NCI-H2107 (cell line): ENCODE measurements at places on chromosomes 7 and 10.

- no peak for DNase-seq
These were observed 80.0 kb downstream of the SHH start for GRCh38 chr7:155732286-155732685.

- DNase-seq: no peak
These were observed 43.8 kb downstream of the CYTH3 start for GRCh38 chr7:6228361-6229229.

DNA sequence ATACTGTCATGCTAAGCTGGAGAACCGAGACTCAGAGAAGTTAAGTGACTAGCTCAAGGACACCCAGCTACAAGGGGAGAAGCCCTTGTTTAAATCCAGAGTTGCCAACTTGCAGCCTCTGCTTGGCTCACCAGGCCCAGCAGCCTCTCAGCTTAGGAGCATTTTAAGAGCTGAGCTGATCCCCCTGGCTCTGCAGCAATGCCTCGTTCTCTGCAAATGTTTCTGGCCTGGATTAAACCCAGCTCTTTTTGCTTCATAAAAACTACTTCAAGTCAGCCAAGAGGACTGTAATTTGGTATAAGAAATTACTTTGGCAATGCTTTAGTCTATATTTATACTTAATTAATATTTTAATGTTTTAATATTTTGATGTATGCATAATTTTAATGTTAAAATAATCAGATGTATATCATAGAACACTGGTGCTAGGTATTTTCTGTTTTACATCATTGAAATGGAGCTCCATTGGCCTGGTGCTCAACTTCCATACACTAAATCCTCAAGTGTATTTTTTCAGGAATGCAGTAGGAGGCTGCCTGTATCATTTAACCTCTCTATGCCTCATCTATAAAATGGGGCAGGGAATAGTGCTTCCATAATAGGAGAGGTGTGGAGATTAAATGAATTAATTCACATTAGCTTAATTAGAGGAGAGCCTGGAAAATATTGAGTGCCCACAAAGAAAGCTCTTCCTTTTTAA is 184.2 kb downstream of the EMX2 start:
- DNase-seq: no peak

DNA sequence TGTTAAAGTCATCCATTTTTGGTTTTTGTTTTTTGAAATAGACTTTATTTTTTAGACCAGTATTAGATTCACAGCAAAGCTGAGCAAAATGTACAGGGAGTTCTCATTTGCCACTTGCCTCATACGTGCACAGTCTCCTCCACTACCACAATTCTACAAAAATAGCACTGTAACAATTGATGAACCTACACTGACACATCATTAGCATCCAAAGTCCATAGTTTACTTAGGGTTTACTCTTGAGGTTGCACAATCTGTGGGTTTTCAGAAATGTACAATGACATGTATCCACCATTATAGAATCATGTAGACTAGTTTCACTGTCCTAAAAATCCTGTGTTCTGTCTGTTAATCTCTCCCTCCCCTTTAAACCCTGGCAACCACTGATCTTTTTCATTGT is 125.8 kb upstream of the PDSS1 start:
- no peak for DNase-seq

DNA sequence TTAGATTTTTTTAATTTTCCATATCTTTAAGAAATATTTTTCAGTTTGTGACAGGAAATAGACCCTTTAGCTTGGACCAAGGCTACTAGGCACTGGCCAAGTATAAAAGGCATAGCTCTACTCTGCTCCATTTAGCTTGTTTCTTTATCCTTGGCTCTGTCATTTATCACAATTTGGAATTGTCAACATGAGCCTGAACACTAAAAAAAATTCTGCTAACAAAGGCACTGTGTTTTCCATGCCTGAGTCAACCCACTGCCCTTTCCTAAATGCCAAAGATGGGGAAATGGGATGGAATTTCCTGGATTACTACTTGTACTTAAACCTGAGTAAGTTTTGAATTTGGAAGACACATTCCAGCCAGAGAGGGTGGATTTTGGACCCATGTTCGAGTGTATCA is 128.4 kb downstream of the NSUN6 start:
- no peak for DNase-seq

DNA sequence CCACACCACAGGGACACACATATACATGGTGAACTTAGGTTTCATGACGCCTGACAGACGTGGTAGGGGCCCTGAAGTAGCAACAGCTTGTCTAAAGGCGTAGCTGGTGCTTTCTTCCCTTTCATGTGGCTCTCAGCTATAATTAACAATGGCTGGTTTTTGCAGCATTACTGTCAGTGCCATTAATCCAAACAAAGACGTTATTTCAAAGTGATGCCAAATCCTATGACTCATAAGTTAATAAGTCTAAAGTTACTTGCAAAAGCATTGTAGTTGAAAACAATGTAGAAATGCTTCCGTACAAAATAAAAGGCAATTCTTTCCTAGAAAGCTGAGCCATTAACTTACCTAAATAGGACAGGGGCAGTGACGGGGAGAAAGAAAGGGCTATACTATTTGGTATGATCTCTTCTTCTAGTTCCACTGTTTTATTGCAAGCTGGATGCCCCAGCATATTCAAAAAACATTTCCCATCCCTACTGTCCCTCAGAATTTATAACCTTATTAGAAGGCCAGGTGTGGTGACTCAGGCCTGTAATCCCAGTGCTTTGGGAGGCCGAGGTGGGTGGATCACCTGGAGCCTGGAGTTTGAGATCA is 105.4 kb downstream of the ODAD2 start:
- DNase-seq: no peak

DNA sequence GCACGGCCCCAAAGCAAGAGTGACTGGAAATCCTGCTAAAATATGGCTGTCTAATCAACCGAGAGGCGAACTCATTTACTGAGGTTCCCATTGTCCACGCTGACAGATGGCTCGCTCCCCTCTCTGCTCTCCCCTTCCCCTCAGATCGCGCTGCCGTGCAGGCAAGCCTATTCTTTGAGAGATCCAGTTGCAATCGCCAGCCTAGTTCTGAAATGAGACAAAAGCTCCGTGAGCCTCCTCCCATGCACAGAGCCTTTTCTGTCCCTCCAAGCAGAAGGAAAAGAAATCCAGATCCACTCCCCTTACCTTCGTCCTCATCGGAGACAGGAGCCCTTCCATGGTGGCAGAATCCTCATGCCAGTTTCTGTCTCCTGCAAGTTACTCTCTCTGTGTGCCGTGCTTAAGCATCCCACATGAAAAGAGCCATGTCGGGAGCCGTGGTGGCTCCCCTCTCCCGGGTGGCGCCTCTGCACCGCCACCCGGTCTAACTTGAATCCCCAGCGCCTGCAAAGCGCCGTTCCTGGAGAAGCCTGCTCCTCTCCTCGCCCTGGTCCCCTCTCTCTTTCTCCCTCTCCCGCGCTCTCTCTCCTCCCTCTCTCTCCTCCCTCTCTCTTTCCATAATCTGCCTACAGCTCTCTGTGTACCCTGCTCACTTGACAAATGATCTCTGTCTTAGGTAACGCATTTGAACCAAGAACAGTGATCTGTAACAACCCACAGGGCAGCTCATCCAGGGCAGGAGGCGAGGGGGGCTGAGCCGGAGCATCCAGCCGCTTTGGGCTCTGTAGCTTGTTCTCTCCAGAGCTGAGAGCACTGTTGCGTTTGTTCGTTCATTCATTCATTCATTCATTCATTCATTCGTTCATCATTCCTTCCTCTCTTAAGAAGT is 156.8 kb downstream of the FRMD4A start:
- no peak for DNase-seq

- no peak for DNase-seq
These were observed 36.5 kb downstream of the EBF3 start for GRCh38 chr10:129927351-129928120.

DNA sequence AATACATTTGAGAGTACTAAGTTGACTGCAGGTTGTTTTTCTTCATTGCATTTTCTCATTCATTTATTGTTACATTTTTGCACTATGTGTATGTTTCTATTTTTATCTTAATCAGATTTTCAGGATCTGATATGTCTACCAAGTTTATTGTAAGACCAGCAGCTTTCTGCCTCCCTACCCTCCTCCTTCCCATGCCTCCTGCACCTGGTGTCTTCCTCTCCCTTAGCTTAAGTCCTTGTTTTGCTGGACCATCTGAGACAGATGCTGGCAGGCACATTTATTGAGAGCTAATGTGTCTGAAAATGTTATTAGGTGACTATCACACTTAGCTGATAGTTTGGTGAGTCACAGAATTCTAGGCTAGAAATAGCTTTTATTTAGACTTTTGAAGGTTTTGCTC is 79.6 kb downstream of the ANLN start:
- no peak for DNase-seq

DNA sequence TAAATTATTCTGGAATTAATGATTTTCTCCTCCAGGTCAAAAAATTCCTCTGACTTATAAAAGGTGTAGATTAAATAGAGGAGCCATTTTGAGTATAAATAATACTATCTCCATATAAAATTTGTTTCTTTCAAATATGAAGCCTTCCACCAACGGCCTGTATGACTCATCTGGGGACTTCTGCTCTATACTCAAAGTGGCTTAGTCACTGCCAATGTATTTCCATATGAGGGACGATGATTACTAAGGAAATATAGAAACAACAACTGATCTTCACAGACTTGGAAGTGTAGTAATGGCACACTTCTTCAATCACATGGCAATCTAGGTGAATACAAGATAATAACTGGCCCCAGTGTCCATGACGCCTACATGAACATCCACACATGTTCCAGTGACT is 335.6 kb upstream of the HGF start:
- no peak for DNase-seq

- DNase-seq: peak; percentile 58
These were observed at the start of gene CREB3L2 for GRCh38 chr7:138001529-138002095. TSS of gene CREB3L2 (minus strand) at chr7:138002086. CDS start at chr7:138001705, 381 bp downstream.

- no peak for DNase-seq
These were observed 124.2 kb downstream of the ARHGAP12 start for GRCh38 chr10:31804352-31804810.

GRCh38 chr7:47185170-47185569 is 396.7 kb downstream of the TNS3 start:
- DNase-seq: no peak

GRCh38 chr7:131010029-131010716 is 276.2 kb upstream of the KLF14 start:
- DNase-seq: no peak

DNA sequence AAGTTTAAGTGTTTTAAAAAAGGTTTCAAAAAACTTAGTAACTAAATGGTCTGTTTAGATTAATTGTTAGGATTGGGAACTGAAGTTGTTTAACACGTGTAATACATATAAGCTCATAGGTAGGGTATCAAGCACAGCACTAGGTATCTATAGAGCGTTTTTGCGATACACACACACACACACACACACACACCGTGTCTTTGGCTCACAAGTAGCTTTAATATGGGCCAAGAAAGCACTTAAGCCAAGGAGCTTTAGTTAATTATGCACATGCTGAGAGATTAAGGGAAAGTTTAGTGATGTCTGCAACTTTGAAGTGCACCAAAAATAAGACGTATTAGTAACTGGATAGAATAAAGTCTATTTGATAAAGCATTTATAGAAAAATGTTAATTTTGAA is 93.8 kb upstream of the CNTNAP2 start:
- DNase-seq: no peak

GRCh38 chr7:130941322-130942210 is 207.6 kb upstream of the KLF14 start:
- DNase-seq: no peak

GRCh38 chr7:43139137-43139536 is 26.7 kb downstream of the HECW1 start:
- no peak for DNase-seq

GRCh38 chr10:11345224-11346054 is 266.0 kb downstream of the USP6NL start:
- no peak for DNase-seq

DNA sequence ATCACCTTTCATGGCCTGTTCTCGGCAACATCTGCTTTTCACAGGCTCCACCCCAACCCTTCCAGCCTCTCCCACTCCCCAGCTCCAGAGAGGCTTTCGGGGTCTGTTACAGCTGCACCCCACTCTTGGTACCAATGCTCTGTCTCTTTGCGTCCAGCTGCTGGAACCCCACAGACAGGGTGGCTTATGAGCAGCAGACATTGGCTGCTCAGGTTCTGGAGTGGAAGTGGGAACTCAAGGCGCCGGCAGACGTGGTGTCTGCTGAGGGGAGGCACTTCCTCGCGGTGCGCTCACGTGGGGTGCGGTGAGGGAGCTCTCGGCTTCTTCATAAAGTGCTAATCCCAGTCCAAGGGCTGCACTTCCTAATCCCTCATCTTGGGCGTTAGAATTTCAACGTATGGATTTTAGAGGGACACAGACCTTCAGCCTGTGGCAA is 185.7 kb downstream of the ELFN1 start:
- DNase-seq: no peak

DNA sequence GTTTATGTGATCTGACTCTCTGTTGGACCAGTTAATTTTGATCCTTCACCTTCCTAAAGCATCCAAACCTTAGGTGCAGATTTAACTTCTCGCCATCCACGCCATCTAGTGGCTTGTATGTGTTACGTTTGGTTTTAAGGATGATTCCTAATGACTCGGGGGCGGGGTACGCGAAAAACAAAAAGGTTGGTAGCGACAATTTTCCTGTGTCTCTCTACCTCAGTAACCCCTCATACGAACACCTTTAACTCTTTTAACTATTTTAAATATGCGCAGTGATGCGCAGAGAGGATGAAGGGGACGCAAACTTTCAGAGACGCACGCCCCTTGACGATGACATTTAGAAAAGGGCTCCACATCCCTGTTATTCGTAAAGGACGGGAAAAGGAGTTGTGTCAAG is 714 bp upstream of the KCND2 start:
- DNase-seq: no peak

- no peak for DNase-seq
These were observed 5.6 kb downstream of the CCSER2 start for GRCh38 chr10:84333864-84334451.

- no peak for DNase-seq
These were observed 51.1 kb downstream of the SPOCK2 start for GRCh38 chr10:72037266-72037665.

GRCh38 chr7:158782761-158783401 is 46.4 kb downstream of the ESYT2 start:
- no peak for DNase-seq

GRCh38 chr7:27491534-27491933 is 171.1 kb downstream of the HIBADH start:
- DNase-seq: no peak
